ENCODE measurements at places on chromosomes 6 and 20. TPM values are rescaled to one million over a fixed set of nuclear protein-coding genes. Genes with fewer than 3 reads are reported as not detected.

GRCh38 chr20:34774449-34774848 lies 51.0 kb downstream of the NCOA6 start:
- DNase-seq: no peak

HDGFL1 gene
- total RNA-seq: not detected

- DNase-seq: no peak
Measured at GRCh38 chr6:139577124-139577762, 202.8 kb upstream of the CITED2 start.

HLA-DOA gene
- 1.3 TPM for total RNA-seq

PTPRK gene
- 25.9 TPM for total RNA-seq
